Activated naive CD4-positive, alpha-beta T cell treated with anti-CD3 and anti-CD28 coated beads, Interleukin-2, amount 50 U/mL, for 72 hours (primary cell): ENCODE measurements at places on chromosomes 1 and 21. TPM values are rescaled to one million over a fixed set of nuclear protein-coding genes. Genes with fewer than 3 reads are reported as not detected.

The AMY1C gene
- total RNA-seq, result not detected

GRCh38 chr1:27979151-27979858 is 19.5 kb downstream of the XKR8 start:
- DNase-seq, result no peak

GRCh38 chr1:180640531-180640949 is 8.7 kb downstream of the XPR1 start:
- no peak for DNase-seq

The CFAP74 gene
- total RNA-seq, result not detected

The PRKAA2 gene
- total RNA-seq, result not detected

DNA sequence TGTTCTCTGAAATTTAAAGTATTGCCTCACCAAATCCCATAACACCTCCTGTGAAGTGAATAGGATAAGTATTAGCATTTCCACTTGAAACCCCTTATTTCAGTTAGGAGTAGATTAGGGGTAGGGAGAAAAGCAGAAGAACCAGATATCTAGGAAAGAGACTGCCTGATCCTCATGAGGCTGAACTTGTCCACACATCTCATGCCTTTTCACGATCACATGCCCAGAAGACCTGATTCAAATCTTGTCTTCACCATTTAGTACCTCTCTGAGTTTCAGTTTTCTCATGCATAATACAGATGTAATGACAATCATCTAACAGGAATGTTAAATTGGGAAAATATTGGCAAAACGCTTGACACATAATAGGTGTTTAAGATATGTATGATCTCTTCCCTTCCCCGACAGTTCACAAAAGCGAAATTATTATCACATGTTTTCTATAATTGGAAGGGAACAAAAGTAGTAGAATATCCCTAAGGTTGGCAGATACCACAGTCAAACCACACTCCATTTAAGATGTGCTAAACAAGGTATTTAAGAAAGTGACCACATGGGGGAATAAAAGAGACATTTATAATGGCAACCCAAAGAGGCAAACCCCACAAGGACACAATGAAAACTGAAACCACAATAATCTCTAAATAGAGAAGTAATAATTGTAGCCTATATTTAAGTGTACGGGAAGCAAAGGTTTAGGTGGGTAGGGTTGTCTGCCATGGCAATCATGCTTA is 25.2 kb downstream of the GFI1 start:
- no peak for DNase-seq

DNA sequence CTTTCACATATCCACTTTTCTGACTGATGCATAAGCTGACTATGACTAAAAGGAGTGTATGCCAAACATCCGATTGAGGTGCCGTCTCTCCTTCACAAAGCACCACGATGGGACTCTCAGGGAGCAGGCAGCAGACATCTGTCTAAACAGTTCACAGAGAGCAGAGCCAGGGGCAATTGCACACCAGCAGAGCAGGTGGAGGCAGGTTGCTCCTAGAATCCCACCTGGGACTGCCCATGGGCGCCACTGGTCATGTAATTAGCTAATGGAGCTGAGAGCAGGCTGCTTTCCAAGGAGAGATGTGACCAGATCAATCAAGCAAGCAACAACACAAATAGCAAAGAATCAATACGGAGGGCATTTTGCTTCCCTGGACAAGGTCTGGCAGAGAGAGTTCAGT is 30.5 kb upstream of the COA6 start:
- DNase-seq, result no peak

- DNase-seq, result peak; percentile 84
Observed at GRCh38 chr1:150234566-150235293, 1.2 kb downstream of the ANP32E start.

- no peak for DNase-seq
Observed at GRCh38 chr1:2635361-2636010, 2.7 kb upstream of the MMEL1 start.

DNA sequence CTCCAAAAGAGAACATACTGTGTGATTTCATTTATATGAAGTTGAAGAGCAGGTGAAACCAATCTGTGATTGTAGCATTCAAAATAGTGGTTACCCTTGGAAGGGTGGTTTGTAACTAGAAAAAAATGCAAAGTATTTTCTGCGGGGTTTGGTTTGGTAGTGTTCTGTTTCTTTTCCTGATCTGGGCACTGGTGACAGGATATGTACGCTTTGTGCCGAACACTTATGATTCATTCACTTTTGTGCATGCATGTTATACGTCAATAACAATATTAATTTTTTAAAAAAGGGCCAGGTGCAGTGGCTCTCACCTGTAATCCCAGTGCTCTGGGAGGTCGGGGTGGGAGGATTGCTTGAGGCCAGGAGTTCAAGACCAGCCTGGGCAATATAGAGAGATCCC is 63.8 kb downstream of the CD34 start:
- DNase-seq, result peak; percentile 13

GRCh38 chr1:165216254-165216653 is 140.3 kb downstream of the LMX1A start:
- DNase-seq, result no peak

The KCNN3 gene
- 0.32 TPM for total RNA-seq

GRCh38 chr1:175599212-175599705 is 144.1 kb downstream of the TNR start:
- no peak for DNase-seq

DNA sequence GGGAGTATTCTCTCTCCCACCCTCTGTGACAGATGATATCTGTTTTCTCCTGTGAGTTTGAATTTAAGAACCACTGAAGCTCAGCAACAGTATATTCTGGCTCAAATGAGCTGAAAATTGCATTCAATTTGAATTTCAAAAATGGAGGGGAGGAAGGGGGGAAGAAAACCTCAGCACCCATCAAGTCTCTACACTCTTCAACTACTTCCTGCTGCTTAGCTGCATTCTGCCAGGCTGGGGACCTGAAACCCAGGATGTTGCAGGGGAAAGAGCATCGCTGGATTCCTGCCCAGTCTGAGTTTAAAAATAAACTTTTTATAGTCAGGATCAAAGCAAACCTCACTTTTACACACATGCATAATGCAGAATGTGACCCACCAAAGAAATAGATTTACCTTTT is 214.3 kb upstream of the ESRRG start:
- no peak for DNase-seq

DNA sequence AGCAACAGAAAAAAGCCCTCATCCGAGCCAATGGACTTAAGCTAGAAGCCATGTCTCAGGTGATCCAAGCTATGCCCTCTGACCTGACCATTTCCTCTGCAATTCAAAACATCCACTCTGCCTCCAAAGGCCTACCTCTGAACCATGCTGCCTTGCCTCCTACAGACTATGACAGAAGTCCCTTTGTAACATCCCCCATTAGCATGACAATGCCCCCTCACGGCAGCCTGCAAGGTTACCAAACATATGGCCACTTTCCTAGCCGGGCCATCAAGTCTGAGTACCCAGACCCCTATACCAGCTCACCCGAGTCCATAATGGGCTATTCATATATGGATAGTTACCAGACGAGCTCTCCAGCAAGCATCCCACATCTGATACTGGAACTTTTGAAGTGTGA is 20.7 kb downstream of the NR5A2 start:
- no peak for DNase-seq

The PLA2G5 gene
- total RNA-seq, result not detected

- no peak for DNase-seq
Observed at GRCh38 chr1:201025571-201026002, 2.1 kb upstream of the KIF21B start.

- no peak for DNase-seq
Observed at GRCh38 chr21:45570826-45571601, 28.8 kb upstream of the SLC19A1 start.

- DNase-seq, result no peak
Observed at GRCh38 chr21:36431252-36431651, 46.1 kb downstream of the CHAF1B start.

GRCh38 chr1:107141491-107142126 is 770 bp downstream of the NTNG1 start:
- peak; percentile 12 for DNase-seq

- no peak for DNase-seq
Observed at GRCh38 chr1:197807216-197807615, 31.9 kb upstream of the DENND1B start.

GRCh38 chr1:162133566-162133965 is 64.1 kb downstream of the NOS1AP start:
- no peak for DNase-seq

The RYR2 gene
- total RNA-seq, result not detected

The MAP1LC3C gene
- total RNA-seq, result not detected

DNA sequence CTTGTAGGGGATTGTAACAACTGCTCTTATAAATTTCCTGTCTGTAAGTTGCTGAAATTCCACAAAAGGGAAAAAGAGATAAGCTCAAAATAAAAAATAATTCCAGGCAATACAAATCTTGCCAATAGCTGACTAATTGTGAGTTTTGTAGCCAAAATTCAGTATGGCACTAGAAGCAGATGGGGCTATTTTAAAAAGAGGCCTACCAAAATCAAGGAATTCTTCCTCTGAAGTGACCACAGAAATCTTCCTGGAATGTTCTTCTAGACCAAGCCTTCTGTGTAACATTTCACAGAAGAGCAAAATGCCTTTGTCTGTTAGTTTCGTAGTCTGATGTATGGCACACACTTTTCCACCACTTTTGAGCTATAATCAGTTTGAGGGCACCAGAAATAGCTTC is 127.6 kb downstream of the CYYR1 start:
- no peak for DNase-seq
